ENCODE measurements at places on chromosomes 13 and 19.
A peak's percentile ranks its signal among the peaks of the same experiment; 100 is the strongest.

GRCh38 chr19:9847087-9847671 is 12.1 kb downstream of the PIN1 start:
- peak overlapping the region; percentile 18 for H3K27ac ChIP-seq
- peak; percentile 65 for DNase-seq
- H3K4me3 ChIP-seq = no peak overlapping the region
- H3K27me3 ChIP-seq = no peaks in the 10 kb centered on the region
- H3K4me1 ChIP-seq = peaks cover 5% of the 10 kb centered on the region

DNA sequence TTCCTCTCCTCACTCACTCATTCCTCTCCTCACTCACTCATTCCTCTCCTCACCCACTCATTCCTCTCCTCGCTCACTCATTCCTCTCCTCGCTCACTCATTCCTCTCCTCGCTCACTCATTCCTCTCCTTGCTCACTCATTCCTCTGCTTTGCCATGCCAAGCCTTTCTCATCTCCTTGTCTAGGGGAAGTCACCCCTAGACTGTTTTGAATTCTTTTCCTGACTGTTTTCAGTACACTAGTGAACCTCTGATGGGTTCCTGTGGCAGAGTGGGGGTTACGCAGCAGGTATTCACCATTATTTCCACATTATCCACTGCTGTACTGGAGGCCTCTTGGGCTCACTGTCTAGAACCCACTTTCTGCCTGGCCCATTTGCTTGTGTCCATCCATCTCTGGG is 1.2 kb downstream of the CYP4F8 start:
- H3K27ac ChIP-seq = no peak overlapping the region
- peak; percentile 10 for DNase-seq
- H3K27me3 ChIP-seq = peaks cover 12% of the 10 kb centered on the region
- peaks cover 3% of the 10 kb centered on the region for H3K4me1 ChIP-seq
- no peak overlapping the region for H3K4me3 ChIP-seq

DNA sequence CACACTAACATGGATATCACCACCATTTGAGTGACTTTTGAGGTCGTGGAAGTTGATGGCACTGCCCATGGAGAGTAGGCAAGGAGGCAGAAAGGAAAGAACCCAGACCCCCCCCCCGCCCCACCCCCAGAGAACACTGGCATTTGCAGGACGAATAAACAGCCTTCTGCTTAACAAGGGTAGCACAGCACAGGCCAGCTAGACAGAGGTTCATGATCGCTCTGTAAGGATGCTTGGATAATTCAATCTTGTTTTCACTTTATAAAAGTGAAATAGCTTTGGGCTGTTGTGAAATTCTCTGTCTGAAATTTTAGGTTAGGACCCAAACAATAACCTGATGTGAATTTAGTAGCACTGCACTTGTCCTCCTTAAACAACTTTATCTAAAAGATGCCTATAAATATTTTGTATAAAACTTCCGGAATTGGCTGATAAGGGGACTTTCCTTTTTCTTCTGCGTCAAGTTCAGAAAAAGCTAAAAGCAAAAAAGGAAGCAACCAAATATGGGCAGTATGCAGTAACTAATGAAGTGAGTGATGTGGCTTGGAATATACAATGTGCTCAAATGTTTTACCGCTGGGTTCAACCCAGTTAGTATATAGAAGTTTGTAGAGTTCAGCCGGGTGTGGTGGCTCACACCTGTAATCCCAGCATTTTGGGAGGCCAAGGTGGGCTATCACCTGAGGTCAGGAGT is 163.7 kb downstream of the SHISA2 start:
- peaks cover 49% of the 10 kb centered on the region for H3K4me1 ChIP-seq
- H3K27me3 ChIP-seq = peaks cover 2% of the 10 kb centered on the region
- no peaks in the 10 kb centered on the region for H3K36me3 ChIP-seq
- peak overlapping the region; percentile 45 for H3K27ac ChIP-seq
- DNase-seq = no peak

DNA sequence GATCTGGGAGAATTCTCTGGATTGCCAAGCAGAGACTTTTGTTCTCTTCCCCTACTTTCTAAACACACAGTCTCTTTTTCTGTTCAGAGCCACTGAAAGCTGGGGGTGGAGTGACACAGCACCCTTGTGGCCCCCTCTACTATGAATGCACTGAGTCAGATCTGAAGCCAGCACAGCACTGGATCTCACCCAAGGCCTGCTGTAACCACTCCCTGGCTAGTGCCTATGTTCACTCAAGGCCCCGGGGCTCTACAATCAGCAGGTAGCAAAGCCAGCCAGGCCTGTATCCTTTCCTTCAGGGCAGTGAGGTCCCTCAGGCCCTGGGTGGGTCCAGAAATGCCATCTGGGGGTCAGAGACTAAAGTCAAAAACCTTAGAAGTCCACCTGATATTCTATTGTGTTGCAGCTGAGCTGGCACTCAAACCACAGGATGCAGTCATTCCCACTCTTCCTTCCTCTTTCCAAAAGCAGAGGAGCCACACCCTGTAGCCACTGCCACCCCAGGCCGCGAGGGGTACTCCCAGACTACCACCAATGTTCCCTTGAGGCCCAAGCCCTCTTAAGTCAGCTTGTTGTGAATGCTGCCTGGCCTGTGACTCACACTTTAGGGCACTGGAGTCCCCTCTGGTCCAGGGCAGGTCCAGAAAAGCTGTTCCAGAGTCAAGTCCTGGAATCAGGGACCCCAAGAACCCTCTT is 110.1 kb upstream of the RXFP2 start:
- DNase-seq = no peak
- no peak overlapping the region for H3K4me3 ChIP-seq
- H3K4me1 ChIP-seq = no peaks in the 10 kb centered on the region
- peaks cover 6% of the 10 kb centered on the region for H3K27me3 ChIP-seq
- H3K27ac ChIP-seq = no peak overlapping the region
- no peaks in the 10 kb centered on the region for H3K36me3 ChIP-seq

DNA sequence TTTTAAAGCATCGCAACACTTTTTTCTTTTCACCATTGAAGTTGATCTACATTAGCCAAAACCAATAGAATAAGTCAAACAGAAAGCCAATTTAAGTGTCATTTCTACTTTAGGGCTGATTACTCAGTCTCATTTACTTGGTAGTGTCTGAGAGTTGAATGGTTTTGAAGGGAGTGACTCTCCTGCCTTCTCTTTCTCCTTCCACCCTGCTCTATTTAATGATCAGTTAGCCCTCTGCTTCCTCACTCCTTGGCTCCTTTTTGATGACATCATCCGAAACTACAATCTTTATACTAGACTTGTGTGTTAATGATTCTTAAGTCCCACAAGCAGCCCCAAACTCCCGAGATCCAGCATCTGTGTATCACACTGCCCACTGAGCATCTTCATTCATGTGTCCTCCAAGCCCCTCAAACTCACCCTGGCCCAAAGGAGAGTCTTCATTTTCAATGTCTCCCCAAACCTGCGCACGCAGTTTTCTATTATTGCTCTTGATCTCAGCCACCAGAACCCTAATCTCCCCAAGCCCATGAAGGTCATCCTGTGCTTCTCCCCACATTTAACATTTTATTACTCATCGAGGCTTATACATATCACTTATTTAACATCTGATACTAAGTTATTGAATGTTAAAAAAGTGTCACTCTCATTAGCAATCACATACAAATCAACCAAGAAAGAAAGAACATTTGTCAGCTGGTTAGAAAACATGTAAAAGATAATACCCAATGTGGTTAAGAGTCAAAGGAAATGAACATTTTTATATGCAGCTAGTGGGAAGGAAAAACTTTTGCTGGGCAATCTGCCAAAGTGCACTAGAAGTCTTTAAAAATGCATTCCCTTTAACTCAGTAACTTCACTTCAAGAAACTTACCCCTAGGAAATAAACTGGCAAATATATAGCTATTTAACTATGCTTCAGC is 32.2 kb upstream of the ARGLU1 start:
- H3K27me3 ChIP-seq = peaks cover 15% of the 10 kb centered on the region
- no peaks in the 10 kb centered on the region for H3K36me3 ChIP-seq
- DNase-seq = no peak
- no peak overlapping the region for H3K4me3 ChIP-seq
- no peak overlapping the region for H3K27ac ChIP-seq

DNA sequence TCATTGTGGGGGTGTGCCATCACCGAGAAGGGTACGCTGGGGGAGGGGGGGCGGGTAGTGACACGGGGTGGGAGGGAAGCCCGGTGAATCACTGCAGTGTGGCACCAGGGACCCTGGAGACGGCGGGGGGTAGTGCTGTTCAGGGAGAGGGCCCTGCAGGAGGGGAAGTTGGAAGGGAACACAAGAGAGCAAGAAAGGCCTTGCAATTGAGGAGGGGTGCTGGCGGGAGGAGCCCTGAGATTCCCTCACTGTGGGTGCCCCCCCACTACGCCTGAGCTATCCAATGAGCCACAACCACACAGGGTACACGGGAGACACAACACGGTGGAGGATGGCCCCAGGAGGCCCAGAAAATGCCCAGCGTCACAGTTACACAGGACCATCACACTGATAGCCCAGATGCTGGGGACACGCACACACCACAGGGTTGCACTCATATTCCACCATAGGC is 516 bp upstream of the ATP1A3 start:
- H3K4me1 ChIP-seq = peaks cover 22% of the 10 kb centered on the region
- no peak overlapping the region for H3K27ac ChIP-seq
- DNase-seq = no peak

GRCh38 chr19:44003461-44004009 is 778 bp downstream of the ZNF230 start:
- peaks cover 18% of the 10 kb centered on the region for H3K4me1 ChIP-seq
- no peaks in the 10 kb centered on the region for H3K27me3 ChIP-seq
- peaks cover 41% of the 10 kb centered on the region for H3K36me3 ChIP-seq

DNA sequence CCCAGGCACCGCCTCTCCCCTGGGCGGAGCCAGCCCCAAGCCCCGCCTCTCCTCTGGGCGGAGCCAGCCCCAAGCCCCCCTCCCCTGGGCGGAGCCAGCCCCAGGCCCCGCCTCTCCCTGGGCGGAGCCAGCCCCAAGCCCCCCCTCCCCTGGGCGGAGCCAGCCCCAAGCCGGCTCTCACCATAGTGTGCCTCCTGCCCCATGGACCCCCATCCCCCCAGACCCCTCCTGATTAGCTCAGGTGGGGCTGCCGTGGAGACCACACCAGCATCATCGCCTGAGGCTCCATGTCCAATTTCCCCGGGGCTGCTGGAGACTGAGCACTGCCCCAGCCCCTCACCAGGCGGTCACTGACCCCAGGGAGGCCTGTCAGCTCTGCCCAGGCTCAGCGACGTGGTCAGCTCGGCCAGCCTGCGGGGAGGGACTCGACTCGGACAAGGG is 4.2 kb upstream of the MADCAM1 start:
- H3K27ac ChIP-seq = no peak overlapping the region
- H3K27me3 ChIP-seq = peaks cover 4% of the 10 kb centered on the region
- peaks cover 5% of the 10 kb centered on the region for H3K4me1 ChIP-seq
- H3K4me3 ChIP-seq = no peak overlapping the region
- H3K36me3 ChIP-seq = no peaks in the 10 kb centered on the region
- peak; percentile 55 for DNase-seq

GRCh38 chr13:112333756-112334543 is 42.2 kb upstream of the SPACA7 start:
- DNase-seq = no peak
- no peaks in the 10 kb centered on the region for H3K4me1 ChIP-seq
- H3K27ac ChIP-seq = no peak overlapping the region
- H3K27me3 ChIP-seq = peaks cover 27% of the 10 kb centered on the region

- H3K27ac ChIP-seq = no peak overlapping the region
- no peak overlapping the region for H3K4me3 ChIP-seq
- no peaks in the 10 kb centered on the region for H3K4me1 ChIP-seq
- H3K36me3 ChIP-seq = no peaks in the 10 kb centered on the region
Measured at GRCh38 chr13:109724603-109725002, 61.8 kb downstream of the IRS2 start.

GRCh38 chr13:27952876-27953675 is 16.0 kb downstream of the CDX2 start:
- H3K4me3 ChIP-seq = no peak overlapping the region
- no peaks in the 10 kb centered on the region for H3K36me3 ChIP-seq
- no peak overlapping the region for H3K27ac ChIP-seq

DNA sequence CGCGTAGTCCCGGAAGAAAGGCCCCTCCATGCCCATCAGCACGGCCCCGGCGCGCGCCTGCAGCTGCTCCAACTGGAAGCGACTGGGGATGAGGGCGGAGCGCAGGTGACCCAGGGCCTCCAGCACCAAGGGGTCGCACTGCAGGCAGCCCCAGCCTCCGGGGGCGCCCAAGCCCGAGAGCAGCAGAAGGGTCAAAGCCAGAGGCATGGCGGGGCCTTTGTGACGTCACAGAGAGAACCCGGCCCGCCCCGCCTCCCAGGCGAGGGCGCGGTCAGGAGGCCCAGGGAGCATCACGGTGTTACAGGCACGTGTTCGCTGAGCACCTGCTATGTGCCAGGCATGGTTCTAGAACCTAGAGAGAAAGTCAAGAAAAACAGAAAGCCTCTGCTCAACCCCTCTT is at the start of gene IZUMO2:
IZUMO2 (minus strand) TSS at position 294 of the 400 bp plus-strand sequence; CDS start at position 207, 87 bp downstream.
- H3K27ac ChIP-seq = no peak within 1 kb of the TSS
- no peak for DNase-seq
- no peaks in the 10 kb centered on the region for H3K4me1 ChIP-seq
- H3K27me3 ChIP-seq = peaks cover 21% of the 10 kb centered on the region

- no peak overlapping the region for H3K27ac ChIP-seq
- H3K27me3 ChIP-seq = no peaks in the 10 kb centered on the region
- peaks cover 3% of the 10 kb centered on the region for H3K36me3 ChIP-seq
Measured at GRCh38 chr13:109090796-109091195, 461.4 kb downstream of the MYO16 start.
